Chondrocyte (in vitro differentiated cells): ENCODE measurements at places on chromosomes 6 and 20. TPM values are rescaled to one million over a fixed set of nuclear protein-coding genes. Genes with fewer than 3 reads are reported as not detected.

HUS1B gene
- total RNA-seq = 0.70 to 0.97 TPM (median 0.79 TPM) in 3 replicates

PRSS35 gene
- total RNA-seq = 61.6 to 200 TPM (median 197 TPM) in 3 replicates

ZFP57 gene
- total RNA-seq = not detected in 3 replicates

DNA sequence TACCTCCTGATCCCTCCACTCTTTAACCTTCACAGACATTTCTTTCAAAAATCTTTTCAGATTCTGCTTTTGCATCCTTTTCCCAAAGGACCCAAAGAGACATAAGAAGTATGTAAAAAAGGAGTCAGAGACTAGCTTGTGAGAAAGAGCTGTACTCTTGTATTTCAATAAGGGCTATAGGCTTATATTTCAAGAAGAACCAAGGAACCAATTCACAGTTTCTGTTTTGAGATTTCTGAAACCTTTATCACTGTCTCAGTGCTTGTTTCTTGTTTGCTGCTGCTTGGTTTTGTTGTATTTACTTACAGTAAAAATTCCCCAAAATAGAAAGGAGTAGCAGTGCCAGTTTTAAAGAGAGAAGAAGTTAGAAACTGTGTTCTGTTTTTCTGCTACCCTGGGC is 461.6 kb upstream of the ID4 start:
- H3K27me3 ChIP-seq = no peaks in the 10 kb centered on the region
- peaks cover 25% of the 10 kb centered on the region for H3K4me1 ChIP-seq
- no peaks in the 10 kb centered on the region for H3K36me3 ChIP-seq
- no peak for DNase-seq

- H3K4me3 ChIP-seq = no peak overlapping the region
- H3K4me1 ChIP-seq = peaks cover 38% of the 10 kb centered on the region
- no peak for DNase-seq
- peaks cover 21% of the 10 kb centered on the region for H3K36me3 ChIP-seq
- no peaks in the 10 kb centered on the region for H3K27me3 ChIP-seq
These were observed 19.3 kb downstream of the RMND1 start for GRCh38 chr6:151432651-151433050.

DNA sequence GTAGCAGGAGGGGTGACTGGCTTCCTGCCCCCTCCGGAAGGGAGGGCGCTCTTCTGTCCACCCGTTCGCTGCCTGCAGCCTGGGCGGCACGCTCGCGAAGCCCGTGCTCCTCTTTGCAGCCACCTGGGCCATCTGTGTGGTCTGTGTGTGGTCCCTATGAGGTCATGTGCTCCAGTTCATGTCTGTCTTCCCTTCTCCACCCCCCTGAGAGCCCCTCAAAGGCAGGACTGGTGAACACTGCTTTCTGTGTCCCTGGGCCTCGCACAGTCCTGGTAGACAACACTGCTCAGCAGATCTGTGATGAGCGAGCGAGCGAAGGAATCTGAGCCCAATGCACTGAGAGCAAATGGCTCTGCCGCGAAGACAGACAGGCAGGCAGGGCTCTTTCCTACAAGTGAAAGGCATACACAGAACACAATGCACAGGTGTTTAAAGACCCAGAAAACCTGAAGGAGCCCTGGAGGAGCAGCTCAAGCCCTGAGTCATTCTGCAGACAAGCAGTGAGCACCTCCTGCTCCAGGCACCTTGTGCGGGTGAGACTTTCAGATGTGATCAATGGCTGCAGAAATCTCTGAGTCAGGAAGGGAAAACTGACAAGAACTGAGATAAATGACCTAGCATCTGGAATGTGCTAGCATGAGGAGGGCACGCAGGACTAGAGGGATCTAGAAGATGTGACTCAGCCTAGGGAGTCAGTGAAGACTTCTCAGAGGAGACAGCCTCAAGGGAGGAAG is 27.1 kb downstream of the PPP1R3G start:
- no peaks in the 10 kb centered on the region for H3K27me3 ChIP-seq
- H3K4me1 ChIP-seq = peaks cover 4% of the 10 kb centered on the region
- peaks cover 2% of the 10 kb centered on the region for H3K36me3 ChIP-seq
- H3K4me3 ChIP-seq = no peak overlapping the region

DNA sequence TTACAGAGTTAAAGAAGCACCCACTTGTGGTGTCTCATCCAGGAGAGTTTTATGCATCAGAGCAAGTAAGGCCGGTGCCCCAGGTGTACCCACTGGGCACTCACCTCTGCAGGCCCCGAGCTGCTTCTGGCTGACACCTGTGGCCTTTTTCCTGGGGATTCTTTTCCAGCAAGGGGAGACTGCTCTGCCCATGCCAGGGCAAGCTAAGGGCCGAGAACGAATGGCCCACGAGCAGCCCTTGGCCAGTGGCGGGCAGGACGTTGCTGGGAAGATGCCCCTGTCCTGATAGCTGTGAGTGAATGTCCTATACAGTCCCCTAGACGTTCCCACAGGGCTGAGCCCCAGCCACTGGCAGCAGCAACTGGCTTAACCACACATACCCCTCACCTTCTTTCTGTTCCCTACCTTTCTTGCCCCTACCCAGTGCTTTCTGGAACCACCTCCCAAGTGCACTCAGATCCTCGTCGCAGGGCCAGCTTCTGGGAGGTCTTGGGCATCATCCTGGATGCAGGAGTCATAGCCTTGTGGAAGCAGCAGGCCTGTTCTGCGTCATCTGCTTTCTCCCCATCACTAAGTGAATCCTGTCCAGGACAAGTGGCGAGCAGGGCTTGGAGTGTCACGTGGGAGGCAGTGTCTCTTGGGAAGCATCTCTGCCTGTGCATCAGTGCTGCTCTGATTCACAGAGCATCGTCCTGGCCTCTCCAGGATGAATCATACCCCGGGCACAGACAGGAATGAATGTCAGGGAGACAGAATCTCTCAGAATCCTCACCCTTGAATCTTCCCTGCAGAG is 32.5 kb downstream of the SYNDIG1 start:
- H3K27ac ChIP-seq = peak overlapping the region; percentile 96
- no peaks in the 10 kb centered on the region for H3K27me3 ChIP-seq
- H3K4me3 ChIP-seq = peak overlapping the region; percentile 38
- no peaks in the 10 kb centered on the region for H3K36me3 ChIP-seq
- H3K4me1 ChIP-seq = peaks cover 46% of the 10 kb centered on the region

- no peak overlapping the region for H3K27ac ChIP-seq
- no peak overlapping the region for H3K4me3 ChIP-seq
- H3K4me1 ChIP-seq = peaks cover 10% of the 10 kb centered on the region
- no peaks in the 10 kb centered on the region for H3K36me3 ChIP-seq
- H3K27me3 ChIP-seq = peaks cover 3% of the 10 kb centered on the region
These were observed 16.2 kb upstream of the BCAS1 start for GRCh38 chr20:54086507-54087039.

DNA sequence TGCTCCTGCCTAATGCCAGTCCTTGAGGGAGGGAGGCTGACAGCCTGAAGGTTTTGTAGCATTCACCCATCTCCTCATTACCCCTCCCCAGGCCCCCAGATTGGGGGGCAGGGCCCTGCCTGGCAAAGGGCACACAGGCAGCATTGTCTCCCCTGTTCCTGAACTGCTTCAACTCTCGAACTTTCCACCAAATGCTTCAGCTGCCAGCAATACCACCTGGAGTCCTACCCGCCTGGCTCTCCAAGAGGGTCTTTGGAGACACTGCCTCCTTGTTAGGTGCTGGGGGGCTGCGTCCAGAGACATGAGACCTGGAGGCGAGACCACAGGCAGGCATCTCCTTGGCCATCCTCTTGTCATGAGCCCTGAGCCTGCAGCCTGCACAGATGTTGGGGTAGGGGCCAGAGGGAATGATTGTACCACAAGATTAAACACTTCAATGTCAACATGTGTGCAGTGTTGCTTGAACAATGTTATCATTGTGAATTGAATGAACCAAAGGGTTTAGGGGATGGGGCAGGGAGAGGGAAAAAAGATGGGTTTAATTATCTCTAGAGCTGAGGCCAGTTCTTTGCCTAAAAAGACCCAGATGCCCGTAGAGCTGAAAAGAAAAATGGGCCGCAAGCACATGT is 25.0 kb downstream of the BMP7 start:
- H3K27me3 ChIP-seq = peaks cover 17% of the 10 kb centered on the region
- H3K36me3 ChIP-seq = no peaks in the 10 kb centered on the region
- no peaks in the 10 kb centered on the region for H3K4me1 ChIP-seq
- DNase-seq = no peak
- no peak overlapping the region for H3K27ac ChIP-seq

GRCh38 chr6:12336121-12336971 is 46.2 kb downstream of the EDN1 start:
- peaks cover 13% of the 10 kb centered on the region for H3K4me1 ChIP-seq
- no peak overlapping the region for H3K4me3 ChIP-seq
- no peak for DNase-seq

DNA sequence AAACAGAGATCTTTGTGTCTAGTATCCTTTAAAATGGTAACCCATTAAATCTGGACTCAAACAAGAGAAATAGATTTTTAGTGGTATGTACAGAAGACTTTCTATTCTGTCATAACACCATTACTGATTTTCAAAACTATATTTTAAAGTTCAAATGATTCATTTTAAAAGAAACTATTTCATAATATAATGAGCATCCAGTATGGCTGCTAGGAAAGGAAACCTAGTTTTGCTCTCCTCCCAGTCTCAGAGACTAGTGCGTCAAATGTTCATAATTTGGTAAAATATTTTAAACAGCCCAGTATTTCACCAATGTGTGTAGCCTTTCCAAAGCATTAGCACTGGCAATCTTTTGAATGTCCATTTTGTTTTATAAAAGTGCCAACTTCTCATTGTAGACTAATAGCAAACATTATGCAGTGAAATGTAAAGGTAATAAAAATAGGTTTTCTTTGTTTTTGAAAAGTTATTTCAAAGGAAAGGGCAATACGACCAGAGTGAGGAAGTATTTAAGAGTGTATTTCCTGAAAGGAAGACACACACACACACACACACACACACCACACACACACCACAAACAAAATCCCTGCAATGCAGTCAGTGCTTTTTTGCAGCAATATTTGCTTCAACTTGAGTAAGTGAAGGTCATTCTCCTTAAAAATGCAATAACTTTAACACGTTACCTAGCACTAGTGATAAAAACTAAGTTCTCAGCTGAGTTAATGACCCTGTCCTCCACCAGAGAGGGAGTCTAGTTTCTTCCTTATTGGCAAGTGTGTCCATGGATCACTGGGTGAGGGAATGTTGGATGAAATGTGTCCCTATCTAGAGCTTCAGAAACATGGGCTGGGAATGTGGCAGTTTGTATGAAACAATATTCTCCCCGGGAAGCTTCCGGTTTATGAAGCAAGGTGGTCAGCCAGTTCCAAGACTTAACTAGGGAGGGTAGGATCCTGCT is 4.6 kb downstream of the PPP1R3G start:
- H3K4me3 ChIP-seq = no peak overlapping the region
- no peak for DNase-seq

DNA sequence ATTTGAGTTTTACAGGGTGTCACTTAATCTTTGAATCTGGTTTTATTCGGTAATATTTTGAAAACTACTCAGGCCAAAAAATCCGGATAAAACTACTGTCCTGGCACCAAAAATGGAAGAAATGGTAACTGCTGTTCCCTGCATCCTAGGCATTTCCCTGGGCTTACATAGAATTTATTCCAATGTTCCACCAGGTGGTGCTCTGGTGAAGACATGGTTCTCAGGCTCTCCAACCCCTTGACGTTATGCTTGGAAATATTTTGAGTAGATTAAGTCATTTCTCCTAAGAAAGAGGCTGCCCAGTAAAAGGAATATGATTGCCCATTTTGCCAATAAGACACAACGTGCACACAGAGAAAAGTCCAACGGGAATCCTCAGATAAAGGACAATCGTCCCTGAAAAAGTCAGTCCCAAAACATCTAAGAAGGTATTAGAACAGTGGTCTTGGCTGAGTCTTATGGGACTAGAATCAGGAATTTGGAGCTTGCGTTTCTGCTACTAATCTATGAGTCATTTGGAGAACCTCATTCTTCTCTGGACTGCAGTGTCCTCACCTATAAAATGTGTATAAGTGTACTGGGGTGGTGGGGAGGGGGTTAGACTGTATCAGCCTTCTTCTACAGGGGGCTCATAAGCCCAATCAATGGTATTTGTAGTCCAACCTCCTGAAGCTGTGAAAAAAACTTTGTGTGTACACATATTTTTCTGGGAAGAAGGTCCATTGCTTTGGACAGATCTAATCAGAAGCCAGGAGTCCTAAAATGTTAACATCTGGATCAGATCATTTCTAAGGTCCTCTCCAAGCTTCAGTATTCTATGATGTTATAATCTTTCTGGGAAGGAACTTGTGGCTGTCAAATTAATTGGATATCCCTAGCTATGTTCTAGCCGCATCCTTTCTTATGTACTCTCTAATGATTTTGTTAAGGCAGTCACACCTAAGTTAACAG is 131.0 kb upstream of the BMP2 start:
- H3K36me3 ChIP-seq = no peaks in the 10 kb centered on the region
- H3K27ac ChIP-seq = no peak overlapping the region
- H3K4me1 ChIP-seq = peaks cover 11% of the 10 kb centered on the region
- peaks cover 8% of the 10 kb centered on the region for H3K27me3 ChIP-seq
- H3K4me3 ChIP-seq = no peak overlapping the region
- DNase-seq = no peak

DNA sequence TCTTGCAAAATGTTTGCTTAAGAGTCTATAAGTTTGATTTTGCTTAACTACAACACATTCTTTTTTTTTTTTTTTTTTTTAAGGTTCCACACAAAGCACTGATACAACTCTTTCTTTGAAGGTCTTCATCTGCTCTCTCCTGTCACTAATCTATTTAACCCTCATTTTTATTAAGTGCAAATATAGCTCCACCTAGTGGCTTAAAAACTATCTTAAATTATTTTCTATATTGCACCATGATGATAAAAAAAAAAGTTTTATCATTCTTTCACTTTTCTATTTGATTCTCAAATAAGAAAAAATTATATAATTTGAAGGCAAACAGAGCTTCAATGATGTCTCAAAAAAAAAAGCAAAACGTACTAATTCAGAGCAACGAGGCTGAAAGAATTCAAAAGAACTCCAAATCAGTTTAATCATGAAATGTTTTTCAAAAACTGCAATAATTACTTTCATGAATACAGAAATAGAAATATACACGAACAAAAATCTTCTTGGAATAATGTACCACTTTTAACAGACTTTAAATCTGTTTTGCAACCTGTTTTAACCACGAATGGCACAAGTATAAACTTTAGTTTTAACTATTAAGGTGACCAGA is 12.8 kb downstream of the ESF1 start:
- H3K4me1 ChIP-seq = peaks cover 16% of the 10 kb centered on the region
- no peak overlapping the region for H3K4me3 ChIP-seq
- no peaks in the 10 kb centered on the region for H3K27me3 ChIP-seq
- no peak overlapping the region for H3K27ac ChIP-seq
- H3K36me3 ChIP-seq = peaks cover 25% of the 10 kb centered on the region
- no peak for DNase-seq
